ENCODE measurements at places on chromosomes 5 and 9. TPM values are rescaled to one million over a fixed set of nuclear protein-coding genes. Genes with fewer than 3 reads are reported as not detected.

- DNase-seq: no peak
These were observed 140.2 kb downstream of the TMC1 start for GRCh38 chr9:72661401-72662135.

Gene IFNA21
- not detected for total RNA-seq

GRCh38 chr5:131112424-131112823 is 52.6 kb downstream of the HINT1 start:
- no peak for DNase-seq

DNA sequence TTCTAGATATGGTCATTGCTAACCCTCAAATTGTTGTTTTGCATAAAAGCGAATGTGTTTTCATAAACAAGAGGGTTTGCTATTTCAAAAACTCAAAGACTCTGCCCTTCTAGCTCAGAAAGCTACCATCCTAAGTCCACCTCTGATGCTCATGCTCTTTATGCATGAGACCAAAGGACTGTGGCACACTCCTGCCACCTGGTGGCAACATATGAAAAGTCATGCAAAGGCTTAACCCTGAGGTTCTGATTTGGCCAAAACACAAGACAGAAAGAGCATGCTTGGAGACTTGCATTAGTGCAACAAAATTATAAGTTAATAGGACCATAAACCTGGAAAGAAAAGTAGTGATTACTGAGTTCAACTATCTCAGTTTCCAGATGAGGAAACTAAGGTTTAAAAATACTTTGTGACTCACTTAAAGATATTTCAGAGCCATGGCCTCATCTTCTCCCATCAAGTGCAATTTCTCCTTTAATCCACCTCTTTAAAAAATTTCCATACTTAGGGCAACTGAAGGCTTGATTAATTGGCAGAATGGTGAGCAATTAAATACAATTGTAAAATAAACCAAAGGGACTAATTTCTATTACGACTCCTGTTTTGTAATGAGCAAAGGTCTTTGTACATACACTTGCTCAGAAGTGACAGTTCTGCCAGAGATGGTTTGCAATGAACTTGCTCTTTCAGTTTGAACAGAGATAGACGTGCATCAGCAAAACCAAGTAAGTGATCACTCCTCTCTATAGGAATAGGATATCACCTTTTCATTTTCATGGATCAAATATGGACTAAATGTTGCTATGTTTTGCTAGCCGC is 110.7 kb upstream of the RAD23B start:
- DNase-seq: peak; percentile 64

Gene ECPAS
- 70.7 TPM for total RNA-seq

GRCh38 chr5:36300927-36301540 is 668 bp downstream of the RANBP3L start:
- no peak for DNase-seq

DNA sequence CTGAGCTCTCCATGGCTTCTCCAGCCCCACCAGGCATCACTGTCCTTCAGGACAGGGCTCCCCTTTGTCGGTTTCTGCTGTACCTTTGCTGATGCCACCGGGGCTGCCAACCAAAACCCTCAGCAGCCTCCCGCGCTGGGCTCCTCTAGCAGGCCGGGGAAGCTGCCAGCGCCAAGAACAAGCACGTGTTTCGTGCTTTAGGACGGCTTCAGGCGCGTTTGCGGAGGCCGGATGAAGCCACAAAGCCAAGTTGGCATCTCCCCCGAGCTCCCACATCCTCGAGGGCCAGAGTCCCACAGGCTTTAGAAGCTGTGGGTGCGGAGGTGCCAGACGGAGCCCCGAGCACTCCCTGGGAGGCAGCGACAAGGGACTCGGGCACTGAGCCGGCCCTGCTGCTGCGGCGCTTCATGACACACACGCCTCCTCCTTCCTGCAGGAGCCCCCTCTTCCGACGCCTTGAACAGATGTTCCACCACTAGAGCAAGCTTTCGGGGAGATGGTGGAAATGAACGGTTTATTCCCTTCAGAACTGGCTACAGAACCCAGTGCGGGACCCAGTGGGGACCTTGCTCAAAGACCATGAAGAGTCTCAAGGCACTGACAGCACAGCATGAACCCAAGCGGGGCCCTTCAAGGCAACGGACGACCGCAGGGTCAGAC is 36.7 kb downstream of the SARDH start:
- DNase-seq: no peak

DNA sequence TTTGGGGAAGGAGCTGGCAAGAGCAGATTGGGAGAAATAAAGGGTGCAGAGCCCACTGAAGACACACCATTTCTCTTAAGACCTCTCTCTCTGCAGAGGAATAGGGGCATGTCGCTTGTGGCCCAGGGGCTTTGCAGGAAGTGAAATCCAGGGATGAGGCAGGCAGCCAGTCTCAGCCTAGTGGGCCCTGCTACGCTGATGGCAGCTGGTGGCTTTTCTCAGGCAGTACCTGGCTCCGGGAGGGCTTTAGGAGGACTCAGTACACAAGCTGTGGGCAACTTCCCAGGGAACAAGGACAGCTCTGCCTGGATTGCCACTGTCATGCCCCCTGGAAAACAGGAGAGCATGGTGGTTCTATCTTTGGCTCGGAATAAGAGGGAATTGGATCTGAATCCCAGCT is 76.2 kb upstream of the NEURL1B start:
- DNase-seq: no peak

- no peak for DNase-seq
These were observed 101.7 kb downstream of the APTX start for GRCh38 chr9:32899761-32900160.

DNA sequence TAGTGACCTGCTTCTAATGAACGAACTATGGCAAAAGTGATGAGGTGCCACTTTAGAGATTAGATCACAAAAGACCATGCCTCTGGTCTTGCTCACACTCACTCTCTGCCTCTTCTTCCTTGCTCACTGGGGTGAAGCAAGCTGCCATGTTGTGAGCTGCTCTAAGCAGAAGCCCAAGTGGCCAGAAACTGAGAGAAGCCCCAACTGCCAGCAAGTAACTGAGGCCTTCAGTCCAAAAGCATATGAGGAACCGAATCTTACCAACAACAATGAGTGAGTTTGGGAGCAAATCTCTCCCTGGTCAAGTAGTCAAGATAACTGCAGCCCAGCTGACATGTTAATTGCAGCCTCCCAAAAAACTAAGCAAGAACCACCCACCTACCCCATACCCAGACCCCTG is 126.0 kb upstream of the ACO1 start:
- no peak for DNase-seq

Gene FYB1
- total RNA-seq: 295 TPM

- no peak for DNase-seq
These were observed 96.5 kb upstream of the ADRA1B start for GRCh38 chr5:159819591-159820411.

All from natural killer cell (primary cell).